Activated CD8-positive, alpha-beta memory T cell treated with anti-CD3 and anti-CD28 coated beads for 4 hours (primary cell): ENCODE measurements at places on chromosomes 1 and 21.

DNA sequence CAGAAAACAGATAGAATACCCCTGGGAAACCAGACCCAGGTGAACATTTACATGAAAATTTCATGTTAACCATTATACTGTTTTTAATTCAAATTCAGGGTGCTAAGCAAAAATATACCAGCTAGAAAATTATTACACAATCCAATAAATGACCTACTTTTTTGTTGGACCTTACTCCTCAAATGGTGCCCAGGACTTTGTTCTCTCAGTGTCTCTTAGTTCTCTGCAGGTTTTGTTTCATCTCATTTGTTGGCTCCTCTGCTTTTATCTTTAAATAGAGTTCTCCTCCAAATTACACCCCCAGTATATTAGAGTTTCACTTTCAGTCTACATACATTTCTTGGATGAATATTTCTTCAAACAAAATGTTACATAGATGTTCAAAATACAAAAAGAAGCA, 314.8 kb downstream of the TPR start:
- DNase-seq = no peak

DNA sequence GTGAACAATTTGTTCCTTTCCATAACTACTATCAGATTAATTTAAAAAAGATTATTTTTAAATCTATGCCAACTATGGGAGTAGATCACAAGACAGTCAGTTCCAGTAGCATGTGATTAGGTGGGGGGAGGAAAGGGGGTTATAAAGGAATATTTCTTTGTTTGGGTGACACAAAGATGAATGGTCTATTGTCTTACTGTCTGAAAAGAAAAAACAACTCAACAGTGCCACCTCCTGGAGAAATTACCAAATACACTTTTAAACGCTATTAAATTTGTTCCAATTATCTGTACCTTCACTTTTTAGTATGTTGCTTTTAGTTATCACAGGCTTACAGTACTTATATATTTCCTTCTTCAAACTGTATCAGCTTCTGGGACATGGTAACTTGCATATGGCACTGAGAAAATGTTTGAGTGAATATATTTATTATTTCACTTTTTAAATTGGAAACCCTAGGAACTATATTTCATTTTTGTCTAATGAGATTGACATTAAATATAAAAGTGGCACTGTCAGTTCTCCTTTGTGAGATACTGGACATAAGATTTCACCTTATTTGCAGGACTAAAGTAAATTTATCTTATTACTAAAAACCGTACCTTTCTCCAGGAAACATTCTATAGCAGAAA, 1.7 kb upstream of the SORT1 start:
- no peak for DNase-seq

DNA sequence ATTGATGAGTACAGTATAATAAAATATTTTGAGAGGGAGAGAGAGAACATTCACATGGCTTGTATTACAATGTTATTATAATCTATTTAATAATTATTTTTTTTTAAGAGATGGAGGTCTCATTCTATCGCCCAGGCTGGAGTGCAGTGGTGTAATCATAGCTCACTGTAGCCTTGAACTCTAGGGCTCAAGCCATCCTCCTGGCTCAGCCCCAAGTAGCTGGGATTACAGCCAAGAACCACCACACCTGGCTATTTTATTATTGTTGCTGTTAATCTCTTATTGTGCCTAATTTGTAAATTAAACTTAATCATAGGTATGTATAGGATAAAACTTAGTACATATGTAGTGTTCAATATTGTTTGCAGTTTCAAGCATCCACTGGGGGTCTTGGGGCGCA, 57.8 kb downstream of the HS2ST1 start:
- no peak for DNase-seq

DNA sequence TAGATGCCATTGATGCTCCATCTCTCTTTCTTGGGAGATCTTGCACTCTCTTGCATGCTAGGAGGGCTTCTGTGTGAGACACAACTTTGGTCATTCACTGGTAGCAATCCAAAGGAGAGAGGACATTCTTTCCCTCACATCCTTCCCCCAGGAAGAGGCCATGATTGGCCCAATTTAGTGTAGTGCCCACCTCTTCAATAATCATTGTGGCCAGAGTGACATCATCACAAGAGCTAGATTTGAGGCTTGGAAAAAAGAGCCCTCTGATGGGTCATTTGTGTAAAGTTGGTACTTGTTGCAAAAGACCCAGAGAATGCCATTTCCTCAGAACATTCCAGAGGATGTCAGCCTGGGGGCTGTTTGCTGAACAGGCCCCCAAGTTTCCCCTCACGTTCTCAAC, 30.2 kb downstream of the S100A6 start:
- no peak for DNase-seq

DNA sequence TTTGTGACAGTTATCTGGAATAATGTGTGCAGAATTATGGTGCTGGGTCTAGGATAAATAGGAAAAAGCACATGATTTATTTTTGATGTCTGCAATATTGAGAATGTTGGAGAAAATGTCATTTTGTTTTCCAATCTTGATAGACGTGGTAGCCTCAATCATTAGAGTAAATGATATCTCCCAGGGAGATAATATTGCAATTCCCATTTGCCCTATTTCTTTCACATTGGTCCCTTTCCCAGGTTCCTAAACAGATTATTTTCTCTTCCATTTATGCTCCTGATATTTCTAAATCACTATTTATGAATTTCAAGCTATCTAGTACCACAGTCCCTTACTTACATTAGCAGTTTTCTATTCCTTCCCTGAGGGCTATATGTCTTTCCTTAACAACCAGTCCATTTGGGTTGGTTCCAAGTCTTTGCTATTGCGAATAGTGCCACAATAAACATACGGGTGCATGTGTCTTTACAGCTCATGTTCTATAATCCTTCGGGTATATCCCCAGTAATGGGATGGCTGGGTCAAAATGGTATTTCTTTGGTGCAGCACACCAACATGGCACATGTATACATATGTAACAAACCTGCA, 447.3 kb downstream of the PLA2G4A start:
- no peak for DNase-seq

GRCh38 chr1:156612666-156613065, 6.5 kb upstream of the HAPLN2 start:
- DNase-seq = no peak

GRCh38 chr1:210770396-210770984, 363.5 kb downstream of the KCNH1 start:
- DNase-seq = no peak

DNA sequence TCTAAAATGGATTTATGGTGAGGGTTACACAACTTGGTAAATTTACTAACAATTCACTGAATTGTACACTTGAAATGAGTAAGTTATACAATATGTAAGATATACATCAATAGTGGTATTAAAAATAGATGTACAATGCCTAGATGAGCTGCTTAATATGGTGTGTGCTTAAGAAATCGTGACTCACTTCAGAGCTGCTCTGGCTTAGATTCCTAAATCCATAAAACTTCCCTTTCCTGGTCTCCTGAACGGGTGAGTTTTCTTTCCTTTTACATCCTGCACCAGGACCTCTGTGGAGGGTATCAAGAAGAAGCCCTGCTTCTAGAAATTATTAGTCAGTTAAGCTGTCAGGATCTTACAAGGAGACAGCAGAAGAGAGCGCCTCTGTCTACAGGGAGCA, 30.4 kb downstream of the H3-3A start:
- no peak for DNase-seq

DNA sequence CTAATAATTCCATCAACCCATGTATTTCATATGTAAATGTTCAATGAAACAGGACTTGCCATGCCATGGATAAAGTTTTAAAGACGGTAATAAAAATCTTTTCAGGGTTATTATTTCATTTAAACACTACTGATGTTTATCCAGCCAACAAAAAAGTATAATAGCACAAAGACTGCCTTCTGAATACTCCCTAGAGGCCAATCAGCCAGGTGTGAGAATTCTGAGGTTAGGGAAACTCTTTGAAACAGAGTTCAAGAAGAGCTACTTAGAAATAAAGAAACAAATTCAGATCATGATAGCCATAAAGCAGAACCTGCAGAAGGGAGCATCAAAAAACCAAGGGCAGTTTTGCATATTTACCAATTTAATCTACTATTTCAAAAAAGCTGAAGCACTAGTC, 48.7 kb downstream of the AKT3 start:
- no peak for DNase-seq

DNA sequence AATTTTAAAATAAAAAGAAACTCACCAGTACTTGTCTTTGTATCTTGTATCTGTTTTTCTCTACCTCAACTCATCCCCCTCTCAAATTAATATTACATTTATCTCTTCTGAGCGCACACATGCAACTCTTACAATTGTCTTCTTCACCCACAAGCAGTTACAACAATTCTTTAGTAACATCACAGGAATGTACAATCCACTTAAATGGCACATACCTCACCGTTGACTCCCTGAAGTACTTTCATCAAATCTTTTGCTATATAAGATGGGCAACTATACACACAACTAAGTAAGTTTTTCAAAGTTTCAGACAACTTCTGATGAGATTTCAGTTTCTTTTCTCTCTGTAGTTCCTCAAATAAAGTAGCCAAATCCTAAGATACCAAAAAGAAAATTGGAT, 28.3 kb downstream of the HEATR1 start:
- DNase-seq = no peak
